ENCODE measurements at places on chromosomes 4 and X.

- no peak for DNase-seq
Observed at GRCh38 chr4:156388826-156389225, 435.2 kb upstream of the CTSO start.

DNA sequence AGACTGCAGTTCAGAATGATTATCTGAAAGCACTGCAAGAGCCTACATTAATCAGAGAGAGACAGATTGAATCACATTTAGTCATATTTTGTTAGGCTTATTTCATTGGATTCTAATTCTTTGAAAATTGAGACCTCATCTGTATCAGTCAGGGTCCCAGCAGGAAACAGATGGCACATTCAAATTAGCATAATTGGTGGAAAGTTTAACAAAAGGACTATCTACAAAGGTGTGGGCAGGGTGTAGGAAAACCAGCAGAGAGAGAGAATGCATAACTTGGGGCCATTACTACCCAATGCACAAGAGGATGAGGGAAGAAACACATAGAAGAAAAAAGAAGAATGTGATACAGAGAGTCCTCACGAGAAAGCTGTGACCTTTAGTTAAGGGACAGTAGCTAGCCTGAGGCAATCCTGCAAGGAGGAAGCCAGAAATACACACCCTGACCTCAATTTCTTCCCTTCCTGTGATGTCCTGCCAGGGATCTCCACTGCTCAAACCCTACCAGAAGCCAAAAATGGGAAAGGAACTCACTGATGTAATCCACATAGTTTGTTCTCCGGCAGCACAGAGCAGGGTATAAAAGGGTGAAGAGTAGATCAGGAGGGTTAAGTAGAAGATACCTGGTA is 17.7 kb upstream of the XKRX start:
- no peak for DNase-seq

DNA sequence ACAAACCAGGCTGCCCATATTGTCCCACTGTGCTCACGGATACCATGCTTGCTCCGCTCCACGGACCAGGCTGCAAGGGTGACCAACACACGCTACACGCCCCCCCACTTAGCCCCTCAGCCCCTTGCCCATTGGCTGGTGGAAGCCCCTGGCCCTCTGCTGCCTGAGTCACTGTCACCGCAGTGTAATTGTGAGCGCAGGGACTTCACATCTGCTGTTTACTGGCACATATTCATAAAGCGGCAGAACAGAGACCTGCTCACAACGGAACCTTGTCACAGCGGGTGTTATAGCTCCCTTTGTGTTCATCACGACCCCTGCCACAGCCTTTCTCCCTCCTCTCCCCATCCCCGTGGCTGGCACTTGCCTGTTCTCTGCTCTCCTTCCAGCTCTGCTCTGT is 83.7 kb downstream of the PSAPL1 start:
- no peak for DNase-seq

- no peak for DNase-seq
Observed at GRCh38 chrX:139077281-139078250, 366.0 kb upstream of the FGF13 start.

DNA sequence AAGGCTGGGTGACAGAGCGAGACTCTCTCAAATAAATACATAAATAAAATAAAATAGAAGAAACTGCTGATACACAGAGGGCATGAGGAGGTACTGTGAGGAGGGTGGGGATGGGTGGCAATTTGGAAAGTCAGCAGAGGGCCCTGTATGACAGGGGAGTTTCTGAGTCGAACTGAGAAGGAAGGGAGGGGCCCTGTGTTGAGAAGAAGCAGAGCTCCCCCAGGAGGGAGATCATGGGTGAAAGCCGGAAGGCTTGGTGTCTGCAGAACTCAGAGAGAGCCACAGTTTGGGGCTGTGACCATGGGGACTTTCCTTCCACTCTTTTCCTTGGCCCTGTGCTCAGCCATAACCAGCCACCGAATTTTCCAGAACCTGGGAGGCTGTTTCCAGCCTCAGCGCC is 24.8 kb upstream of the AFAP1 start:
- no peak for DNase-seq

Measured in stimulated activated CD8-positive, alpha-beta memory T cell treated with anti-CD3 and anti-CD28 coated beads, Interleukin-7, amount 100 ng/mL, for 4 hours (primary cell).